Stimulated activated CD8-positive, alpha-beta memory T cell treated with anti-CD3 and anti-CD28 coated beads, Interleukin-7, amount 100 ng/mL, for 1 hour (primary cell): ENCODE measurements at places on chromosomes 11 and 22.
A peak's percentile ranks its signal among the peaks of the same experiment; 100 is the strongest.

GRCh38 chr11:98600103-98600502 is 420.6 kb upstream of the CNTN5 start:
- no peak for DNase-seq

- DNase-seq: no peak
These were observed 28.7 kb downstream of the MS4A2 start for GRCh38 chr11:60116996-60117790.

GRCh38 chr11:61349189-61349751 is 12.4 kb downstream of the CYB561A3 start:
- no peak for DNase-seq

DNA sequence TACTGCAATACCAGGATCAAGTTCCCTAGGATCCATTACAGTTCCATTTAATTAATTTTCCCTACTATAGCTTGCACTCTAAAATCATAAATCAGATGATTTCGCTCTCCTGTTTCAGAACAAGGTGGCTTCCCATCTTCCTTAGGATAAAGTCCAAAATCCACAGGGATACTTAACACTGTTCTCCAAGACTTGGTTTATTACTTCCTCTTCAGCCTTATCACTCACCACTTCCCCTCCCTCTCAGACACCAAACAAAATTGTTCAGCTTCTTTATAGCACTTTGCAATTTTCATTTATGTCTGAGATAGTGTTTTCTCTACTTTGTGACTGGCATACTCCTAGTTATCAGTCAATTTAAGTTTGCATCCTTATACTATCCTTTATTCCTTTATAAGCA is 124.6 kb downstream of the GRIA4 start:
- DNase-seq: no peak

DNA sequence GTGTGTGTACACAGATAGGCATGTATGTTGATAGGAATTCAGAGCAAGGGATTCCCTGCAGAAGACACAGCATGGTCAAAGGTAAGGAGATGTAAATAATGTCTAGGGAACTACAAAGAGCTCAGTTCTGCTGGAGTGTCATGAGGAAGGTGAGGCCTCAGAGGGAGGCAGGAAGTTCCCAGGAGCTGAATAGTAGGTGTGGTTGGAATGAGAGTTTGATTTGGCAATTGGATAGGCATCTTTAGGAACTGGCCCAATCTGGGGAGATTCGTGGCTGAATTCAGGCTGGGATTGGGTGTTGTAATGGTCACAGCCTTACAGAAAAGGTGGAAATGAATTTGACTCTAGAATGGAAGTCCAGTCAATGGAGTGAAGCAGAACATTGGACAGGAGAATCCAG is 123.6 kb upstream of the TIMP3 start:
- DNase-seq: no peak

DNA sequence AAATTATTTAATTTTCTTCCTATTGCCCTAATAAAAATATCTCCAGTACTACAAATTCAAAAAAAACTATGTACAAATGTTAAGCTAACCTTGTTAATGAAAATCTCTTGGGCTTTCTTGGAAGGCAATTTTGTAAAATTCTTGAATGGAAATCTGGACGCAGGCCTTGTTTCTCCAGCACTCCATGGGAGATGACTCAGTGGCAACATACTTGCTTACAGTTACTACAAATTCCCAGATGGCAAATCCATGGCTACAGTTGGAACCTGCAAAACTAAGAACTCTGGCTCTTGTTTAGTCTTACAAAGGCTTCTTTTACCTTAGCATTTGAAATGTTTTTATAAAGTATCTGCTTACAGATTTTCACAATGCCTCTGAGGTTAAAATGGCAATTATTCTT is 725.2 kb downstream of the DLG2 start:
- no peak for DNase-seq

GRCh38 chr11:22879630-22880029 is 19.4 kb upstream of the CCDC179 start:
- DNase-seq: no peak

- DNase-seq: no peak
These were observed 14.3 kb downstream of the CD44 start for GRCh38 chr11:35153280-35153679.

- DNase-seq: no peak
These were observed 28.0 kb upstream of the RRAS2 start for GRCh38 chr11:14386895-14387480.

- DNase-seq: no peak
These were observed 2.8 kb upstream of the ANO9 start for GRCh38 chr11:444396-445144.

DNA sequence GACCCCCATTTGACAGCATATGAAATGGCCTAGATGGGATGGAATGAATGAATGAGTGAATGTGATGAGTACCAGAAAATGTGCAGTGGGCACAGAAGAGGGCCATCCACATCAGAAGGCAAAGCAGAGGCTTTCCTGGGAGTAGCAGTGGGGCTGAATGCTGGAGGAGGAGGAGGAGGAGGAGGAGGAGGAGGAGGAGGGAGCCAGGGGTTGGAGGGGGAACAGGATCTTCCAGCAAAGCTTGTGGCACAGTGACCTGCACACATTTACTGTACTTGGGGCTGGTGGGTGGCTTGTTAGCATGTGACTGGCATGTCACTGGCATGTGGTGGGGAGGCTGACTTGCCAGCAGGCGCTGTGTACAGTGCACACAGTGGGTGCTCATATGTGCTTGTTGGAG is 9.5 kb downstream of the SEPTIN3 start:
- no peak for DNase-seq

GRCh38 chr11:134294664-134295063 is 18.5 kb downstream of the GLB1L3 start:
- no peak for DNase-seq

DNA sequence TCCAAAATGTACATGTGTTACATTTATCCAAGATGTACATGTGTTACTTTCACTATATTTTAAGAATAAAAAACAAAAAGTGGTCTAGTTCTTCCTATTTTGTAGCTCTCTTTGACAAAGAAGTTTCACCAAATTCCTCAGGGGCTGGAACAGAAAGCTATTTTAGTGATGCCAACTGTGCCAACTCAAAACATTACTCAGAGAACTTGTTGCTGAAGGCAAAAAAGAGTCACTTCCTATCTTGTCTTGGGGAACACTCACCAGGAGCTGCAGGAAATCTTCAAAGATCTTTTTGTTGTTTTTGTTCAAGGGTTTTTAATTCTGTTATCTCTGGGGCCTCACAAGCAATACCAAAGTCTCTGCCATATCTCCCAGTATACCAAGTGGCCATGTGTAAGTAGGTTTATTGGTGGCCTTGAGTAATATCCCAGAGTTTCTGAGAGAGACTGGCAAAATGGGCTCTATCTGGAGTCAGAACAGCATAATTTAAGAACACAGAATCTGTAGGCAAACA is 13.6 kb upstream of the EED start:
- no peak for DNase-seq

DNA sequence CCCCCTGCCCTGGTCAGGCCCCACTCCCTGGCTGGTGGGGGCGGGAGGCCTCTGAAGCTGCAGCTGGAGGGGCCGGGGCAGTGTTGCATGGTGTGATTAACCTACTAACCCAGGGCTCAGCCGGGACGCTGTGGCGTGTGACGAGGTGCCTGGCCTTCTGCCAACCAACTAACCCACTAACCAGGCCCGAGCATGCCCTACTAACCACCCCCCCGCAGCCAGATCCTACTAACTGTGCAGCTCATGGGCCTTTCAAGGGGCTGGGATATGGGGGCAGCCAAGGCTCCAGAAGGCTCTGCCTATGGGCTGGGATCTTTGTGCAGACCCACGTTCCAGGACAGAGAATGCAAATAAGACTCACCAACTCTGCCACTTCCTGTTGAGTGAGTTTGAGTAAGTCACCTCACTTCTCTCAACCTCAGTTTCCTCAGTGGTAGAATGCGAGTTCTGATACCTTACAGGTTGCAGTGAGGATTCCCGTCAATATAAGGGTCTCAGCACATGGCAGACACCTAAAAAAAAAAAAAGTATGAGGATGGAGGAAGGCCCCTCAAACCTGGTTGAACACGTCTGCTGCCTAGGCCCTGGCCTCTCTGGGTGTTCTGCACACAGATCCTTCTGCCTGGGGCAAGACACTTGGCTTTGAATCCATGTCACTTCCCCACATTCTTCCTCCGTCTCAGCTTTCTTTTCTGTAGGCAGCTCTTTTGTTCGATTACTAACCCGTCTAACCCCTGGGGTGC is 14.1 kb downstream of the MIAT start:
- peak; percentile 54 for DNase-seq

DNA sequence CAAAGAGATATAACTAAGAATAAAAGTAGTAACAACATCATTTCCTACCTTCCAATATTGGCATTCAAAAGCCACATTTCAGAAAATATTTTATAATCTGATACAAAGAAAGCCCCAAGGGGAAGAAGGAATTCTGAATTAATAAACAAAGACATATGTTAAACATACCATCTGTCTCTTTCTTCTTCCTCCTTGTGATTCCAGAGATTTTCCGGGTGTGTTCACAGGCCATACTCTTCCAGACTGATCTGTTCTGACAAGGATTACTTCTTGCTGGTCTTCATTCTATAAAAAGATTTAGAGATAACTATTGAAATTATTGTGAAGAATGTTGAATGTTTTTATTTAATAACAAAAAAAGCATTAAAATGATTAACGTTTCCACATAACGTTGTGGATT is 65.0 kb downstream of the CWF19L2 start:
- DNase-seq: no peak

GRCh38 chr11:123580557-123581275 is 73.7 kb downstream of the SCN3B start:
- peak; percentile 20 for DNase-seq

- no peak for DNase-seq
These were observed 275.0 kb downstream of the FAM76B start for GRCh38 chr11:95514416-95515110.

- no peak for DNase-seq
These were observed 23.3 kb upstream of the MMP7 start for GRCh38 chr11:102553835-102554282.

- no peak for DNase-seq
These were observed 32.2 kb upstream of the ISX start for GRCh38 chr22:35033635-35034296.

GRCh38 chr11:73759610-73760134 is 1.2 kb downstream of the RAB6A start:
- DNase-seq: no peak

DNA sequence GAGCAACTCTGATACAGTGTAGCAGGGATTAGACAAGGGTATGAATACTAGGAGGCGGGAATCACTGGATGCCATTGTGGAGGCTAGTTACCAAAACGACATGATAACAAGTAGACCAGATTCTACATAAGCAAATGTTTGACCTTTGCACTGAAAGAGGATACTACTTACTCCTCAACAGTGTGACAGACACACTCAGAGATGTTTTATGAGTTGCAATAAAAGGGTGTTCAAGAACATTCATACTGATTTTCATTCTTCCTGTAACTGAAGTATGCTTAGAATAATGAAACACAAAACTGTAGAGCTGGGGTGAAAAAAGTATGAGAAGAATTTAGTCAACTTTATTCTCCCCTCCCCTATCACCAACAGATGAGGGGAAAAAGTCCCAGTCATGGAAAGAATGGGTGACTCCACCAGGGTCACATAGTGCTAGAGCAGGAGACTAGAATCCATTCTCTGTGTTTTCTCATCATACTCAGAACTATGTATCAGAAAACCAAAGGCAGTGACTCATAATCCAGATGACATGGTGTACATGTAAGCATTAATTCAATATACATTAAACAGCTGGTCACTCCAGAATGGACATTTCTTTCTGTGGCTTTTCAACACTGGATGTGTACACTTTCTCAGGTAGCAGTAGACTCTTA is 32.8 kb downstream of the ARHGAP20 start:
- no peak for DNase-seq

GRCh38 chr11:9571071-9571762 is 2.3 kb upstream of the WEE1 start:
- DNase-seq: no peak

DNA sequence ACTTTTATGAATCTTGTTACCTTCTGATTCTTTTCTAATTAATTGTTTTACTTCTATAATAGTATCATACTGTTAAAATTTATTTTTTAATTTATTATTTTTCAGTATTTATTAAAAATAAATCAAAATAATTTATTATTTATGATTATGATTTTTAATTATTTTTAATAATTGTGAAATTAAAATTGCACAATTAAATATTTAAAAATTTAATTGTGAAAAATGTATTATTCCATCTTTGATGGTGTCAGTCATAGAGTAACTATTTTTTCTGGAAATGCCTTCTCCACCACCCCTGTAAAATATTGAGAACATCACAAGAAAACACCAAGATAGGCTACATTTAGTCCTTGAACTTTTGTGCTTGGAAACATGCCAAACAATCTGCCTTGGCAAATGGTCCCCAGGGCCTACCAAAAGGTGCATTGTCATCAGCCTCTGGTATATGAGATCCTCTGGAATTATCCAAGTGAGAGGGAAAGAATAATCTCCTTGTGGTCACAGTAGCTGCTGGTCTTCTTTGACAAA is at the start of gene OR8H2:
OR8H2 (plus strand) TSS at position 478 of the 528 bp plus-strand sequence. CDS start 1,356 bp downstream, outside the sequence.
- DNase-seq: no peak

GRCh38 chr11:33065445-33066178 is 26.2 kb downstream of the TCP11L1 start:
- DNase-seq: peak; percentile 54

GRCh38 chr11:2575591-2576051 is 124.2 kb downstream of the KCNQ1OT1 start:
- DNase-seq: no peak

DNA sequence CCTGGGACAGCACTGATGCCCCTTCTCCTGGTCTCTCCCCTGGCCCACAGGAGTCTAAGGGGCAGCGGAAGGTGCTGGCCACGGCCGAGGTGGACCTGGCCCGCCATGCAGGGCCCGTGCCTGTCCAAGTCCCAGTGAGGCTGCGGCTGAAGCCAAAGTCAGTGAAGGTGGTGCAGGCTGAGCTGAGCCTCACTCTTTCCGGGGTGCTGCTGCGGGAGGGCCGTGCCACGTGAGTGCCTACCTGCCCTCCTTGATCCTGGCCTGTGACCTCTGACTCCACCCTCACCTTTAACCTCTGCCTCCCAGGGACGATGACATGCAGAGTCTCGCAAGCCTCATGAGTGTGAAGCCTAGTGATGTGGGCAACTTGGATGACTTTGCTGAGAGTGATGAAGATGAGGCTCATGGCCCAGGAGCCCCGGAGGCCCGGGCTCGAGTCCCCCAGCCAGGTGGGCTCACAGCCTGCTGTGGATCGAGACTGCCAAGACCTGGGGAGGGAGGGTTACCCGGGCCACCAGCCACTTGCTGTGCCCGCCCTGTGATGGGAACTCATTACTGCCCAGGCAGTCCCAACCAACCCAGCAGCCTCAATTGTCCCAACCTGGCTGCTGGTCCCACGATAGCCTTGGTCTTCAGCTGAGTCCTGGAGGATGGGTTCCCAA is 4.3 kb downstream of the EHBP1L1 start:
- DNase-seq: no peak

- DNase-seq: no peak
These were observed 11.5 kb upstream of the MRGPRF start for GRCh38 chr11:69024509-69024908.

- no peak for DNase-seq
These were observed 336.9 kb downstream of the ETS1 start for GRCh38 chr11:128250482-128250881.

- DNase-seq: no peak
These were observed 24.7 kb downstream of the PACSIN2 start for GRCh38 chr22:42990131-42990838.

- DNase-seq: no peak
These were observed 1.7 kb downstream of the DRD4 start for GRCh38 chr11:638631-639331.
